ENCODE measurements at places on chromosomes 11 and 22. TPM values are rescaled to one million over a fixed set of nuclear protein-coding genes. Genes with fewer than 3 reads are reported as not detected.

The STIM1 gene
- 82.7 TPM for total RNA-seq

The GPHA2 gene
- total RNA-seq = not detected

DNA sequence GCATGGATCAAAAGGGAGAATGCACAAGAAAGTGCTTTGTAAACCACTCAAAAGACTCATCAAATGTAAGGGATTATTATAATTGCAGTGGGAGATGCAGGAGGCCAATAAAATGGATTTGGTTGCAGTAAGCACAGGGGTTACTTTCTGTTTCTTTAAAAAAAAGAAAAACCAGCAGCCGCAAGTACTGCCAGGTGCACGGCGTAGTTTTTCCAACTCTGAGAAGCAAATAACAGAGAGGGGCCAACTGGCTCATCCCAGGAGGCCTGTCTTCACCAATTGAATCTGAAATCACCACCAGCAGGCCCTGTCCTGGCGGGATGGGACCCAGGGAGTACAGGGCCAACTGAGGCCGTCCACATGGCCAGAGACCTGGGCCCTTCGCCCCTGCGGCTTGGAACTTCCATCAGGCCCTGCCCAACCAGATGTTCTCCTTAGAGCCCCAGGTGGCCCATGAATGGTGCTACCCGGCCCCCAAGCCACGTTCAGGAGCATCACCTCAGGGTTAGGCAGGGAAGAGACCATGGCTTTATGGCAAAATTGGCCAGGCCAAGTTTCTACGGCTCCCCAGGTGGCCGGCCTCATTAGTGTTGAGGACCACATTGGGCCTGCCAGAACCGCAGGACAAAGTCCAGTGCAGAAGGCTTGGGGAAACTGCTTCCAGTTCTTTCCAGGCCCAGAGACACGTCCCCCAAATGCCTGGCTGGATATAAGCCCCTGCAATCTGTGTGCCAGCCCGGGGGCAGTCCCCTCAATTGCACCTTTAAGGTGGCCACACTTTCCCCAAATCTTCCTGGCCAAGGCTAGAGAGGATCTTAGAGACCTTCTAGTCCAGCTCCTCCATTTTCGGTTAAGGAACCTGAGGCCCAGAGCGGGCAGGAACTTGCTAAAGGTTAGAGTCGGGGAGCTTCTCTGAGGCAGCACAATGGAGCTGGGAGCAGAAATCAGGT is 61.7 kb downstream of the CHRDL2 start:
- no peak for ATAC-seq

- no peak for ATAC-seq
Measured at GRCh38 chr11:44945666-44946065, 5.0 kb downstream of the TP53I11 start.

- ATAC-seq = no peak
Measured at GRCh38 chr11:69650081-69650831, 9.3 kb downstream of the CCND1 start.

DNA sequence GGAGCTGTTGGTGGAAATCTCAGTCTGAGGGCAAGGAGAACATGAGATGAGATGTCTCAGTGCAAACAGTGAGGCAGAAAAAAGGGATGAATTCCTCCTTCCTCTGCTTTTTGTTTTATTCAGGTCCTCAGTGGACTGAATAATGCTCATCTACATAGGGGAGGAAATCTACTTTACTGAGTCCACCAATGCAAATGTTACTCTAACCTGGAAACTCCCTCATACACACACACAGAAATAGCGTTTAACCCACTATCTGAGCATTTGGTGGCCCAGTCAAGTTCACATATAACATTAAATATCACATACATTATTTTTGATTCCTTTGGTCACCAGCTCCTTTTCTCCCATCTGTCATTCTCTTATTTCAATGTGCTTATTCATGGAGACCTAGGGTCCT is 418.8 kb downstream of the TMEM135 start:
- no peak for ATAC-seq

DNA sequence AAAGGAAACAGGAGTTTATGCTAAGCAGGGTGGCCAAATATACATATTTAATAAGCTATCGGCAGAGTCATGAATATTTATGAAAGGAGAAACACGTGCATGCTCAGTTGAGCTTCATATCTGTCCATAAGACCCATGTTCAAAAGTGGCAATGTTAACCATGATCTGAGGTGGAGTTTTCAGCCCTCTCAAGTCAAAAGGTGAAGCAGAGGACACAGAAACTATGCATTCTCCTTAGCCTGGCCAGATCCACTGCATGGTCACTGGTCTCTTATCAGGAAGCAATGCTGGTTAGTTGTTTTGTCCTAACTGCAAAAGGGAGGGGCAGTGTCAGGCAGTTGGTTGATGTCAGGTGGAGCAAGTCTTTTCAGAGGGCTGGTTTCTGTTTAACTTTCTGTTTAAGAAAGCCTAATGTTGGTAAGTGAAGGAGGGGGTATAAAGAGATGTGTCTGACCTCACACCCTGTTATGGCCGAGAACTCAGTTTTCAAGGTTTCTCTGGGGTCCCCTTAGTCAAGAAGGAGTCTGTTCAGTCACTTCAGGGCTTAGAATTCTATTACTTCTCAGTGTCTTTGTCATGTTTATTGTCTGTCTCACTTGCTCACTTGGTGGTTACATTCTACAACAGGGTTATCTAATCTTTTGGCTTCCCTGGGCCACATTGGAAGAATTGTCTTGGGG is 5.5 kb upstream of the SELENOH start:
- ATAC-seq = no peak

DNA sequence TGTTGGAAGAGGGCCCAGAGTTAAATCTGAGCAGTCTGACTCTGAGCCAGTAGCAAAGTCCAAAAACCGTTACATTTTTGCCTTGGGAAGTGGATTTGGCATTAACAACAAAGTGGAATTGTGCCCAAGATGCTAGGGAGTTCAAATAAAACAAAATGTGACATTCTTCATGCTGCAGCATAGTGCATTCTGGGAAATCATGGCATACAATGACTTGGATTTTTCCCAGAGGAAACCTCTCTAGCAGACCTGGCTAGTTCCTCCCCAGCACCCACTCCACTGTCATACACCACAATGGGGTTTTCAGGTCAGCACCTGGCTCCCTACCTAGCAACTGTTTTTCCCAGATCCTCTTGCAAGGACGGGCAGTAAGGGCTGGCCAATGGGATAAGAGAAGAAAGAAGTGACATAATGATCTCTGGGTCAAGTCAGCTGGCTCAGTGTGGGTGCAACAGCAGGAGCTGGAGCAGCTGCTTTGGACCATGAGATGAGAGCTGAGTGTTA is 24.8 kb upstream of the CYB5R3 start:
- no peak for ATAC-seq

DNA sequence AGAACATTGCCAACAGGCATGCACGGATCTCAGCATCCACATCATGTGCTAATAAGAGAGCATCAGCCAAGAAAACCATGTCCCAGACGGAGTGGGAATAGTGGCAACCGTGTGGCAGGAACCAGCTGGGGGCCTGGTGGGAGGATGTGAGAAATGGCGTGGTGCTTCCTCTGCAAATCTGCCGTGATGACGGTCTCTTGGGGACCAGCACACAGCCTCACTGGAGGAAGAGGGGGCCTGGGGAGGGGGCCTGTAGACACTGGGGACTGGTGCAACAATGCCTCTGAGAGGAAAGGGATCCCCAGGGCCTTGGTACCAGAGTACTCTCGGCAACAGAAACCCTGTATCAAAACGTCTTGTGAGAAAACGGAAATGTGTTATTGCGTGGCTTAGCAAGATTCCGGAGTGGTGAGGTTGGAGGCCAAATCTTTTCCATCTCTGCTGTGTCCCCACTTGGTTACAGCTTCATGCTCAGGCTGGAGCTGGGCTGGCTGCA is 154.3 kb upstream of the TBCEL start:
- ATAC-seq = no peak

Measured in activated T-helper 17 cell treated with anti-CD3 and anti-CD28 coated beads, Interleukin-2, amount 50 U/mL, for 72 hours (primary cell).